ENCODE measurements at places on chromosomes 2 and 18.

GRCh38 chr2:23380562-23381065 lies 4.4 kb upstream of the KLHL29 start:
- no peak for DNase-seq

DNA sequence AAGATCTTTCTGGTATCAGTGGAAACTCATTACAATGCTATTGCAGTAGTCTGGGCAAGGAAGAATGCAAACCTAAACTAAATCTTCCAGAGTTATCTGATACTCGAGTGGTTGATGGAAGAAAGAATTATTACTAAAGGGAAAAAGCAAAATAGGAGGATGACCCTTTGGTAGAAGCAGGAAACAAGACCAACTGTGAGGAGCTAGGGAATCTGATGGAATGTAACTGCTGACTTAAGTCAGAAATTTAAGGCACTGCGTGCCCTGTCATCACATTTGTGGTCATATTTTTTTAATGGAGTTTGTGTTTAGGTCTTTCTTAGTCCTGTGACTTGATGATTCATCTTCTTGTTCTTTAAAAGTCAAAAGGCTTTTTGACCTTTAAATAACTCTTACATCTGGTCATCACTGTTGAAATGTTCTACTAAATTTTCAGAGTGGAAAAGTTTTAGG lies 36.5 kb upstream of the ARMC9 start:
- no peak for DNase-seq

DNA sequence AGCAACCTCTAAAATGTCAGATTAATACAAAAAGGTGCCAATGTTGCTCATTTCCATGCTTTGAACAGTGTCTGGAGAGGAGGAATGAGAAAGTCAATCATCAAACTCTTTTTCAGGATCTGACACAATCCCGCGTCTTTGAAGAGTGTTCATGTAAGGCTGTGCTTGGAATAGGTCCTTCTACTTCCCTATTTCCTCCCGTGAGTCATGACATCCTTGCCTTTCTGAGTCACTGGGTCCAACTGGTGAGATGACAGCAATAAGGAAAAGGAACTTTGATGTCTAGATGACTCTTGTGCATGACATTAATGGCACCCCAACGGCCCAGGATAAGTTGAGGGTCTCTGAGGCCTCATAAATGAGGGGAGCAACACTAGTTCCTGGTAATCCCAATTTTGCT lies 109.0 kb upstream of the CELF4 start:
- no peak for DNase-seq

DNA sequence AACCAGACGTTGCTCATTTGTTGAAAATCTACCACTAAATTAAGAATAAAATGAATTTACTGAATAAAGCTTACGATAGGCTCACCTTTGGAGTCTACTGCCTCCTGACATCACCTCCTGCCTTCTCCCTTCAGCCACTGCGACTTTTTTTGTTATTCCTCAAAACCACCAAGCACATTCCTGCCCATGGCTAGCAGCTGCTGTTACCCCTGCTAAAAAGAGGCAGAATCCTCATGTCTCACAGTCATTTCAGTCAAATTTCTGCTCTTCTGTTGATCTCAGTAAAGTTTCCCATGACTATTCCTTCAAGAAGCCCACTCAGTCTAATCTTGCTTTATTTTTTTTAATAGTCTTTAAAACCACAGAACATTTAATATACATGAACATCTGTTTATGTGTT lies 40.8 kb upstream of the ANKRD62 start:
- no peak for DNase-seq

DNA sequence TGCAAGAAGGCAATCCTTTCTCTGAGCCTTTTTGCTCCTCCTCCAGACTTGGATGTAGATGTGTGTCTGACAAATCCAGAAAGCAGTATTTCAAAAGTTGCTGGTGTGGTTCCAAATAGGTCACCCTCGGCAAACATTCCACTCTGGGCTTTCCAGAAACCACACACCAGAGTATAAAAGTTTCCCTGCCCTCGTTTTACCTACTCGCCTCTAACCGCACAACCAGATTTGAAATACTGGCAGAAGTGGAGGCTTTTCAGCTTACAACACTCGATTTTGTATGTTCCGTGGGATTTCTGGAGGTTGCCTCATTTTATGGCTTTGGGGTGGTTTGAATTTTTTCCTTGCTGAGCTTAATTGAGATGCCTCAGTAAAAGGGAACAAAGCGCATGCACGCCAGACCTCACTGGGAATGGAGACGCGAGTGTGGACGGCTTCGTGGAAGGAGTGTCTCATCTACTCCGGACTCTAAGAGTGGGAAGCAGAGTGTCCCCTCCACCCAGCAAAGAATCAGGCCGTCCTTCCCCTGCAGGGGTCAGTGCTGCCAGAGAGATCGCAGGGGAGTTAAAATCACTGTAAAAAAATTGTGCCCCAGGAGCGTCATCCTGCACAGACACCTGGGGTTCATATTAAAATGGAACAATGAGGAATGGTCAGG lies 44.0 kb upstream of the RPL31 start:
- no peak for DNase-seq

DNA sequence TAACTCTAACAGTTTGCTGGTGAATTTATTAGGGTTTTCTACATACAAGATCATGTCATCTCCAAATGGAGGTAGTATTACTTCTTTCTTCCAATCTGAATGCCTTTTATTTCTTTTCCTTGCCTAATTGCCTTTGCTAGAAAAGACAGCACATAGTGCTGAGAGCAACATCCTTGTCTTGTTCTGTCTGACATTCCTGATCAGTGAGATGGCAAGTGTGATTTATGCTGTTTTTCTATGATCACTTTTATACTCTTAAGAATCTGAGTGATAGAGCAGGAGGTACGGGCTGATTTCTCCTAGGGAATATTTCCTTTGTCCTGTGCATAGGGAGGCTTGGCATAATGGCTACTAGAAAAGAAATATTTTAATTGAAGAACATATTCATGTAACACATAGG lies 17.3 kb downstream of the LYPD6B start:
- no peak for DNase-seq

DNA sequence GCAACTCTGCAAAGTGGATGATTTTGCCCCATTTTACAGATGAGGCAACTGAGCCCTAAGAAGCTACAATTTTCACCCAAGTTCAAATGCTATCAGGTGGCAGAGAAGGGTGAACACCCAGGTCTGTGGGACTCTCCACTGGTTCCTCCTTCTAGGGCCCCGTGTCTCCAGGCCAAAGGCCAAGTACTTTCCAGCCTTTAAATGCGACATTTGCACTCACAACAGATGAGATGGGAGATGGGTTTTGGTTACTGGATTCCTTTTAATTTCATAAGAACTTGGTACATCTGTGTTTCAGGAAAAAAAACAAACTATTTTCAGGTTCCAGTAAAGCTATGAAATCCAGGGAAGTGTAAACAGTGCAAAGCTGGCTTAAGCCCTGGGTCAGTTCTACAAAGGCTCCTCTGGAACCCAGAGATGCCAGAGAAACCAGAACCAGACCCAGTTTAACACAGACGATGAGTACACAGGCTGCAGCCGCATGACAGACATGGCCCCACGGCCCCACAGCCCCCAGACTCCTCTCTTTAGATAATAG lies 361.7 kb downstream of the ANAPC1 start:
- no peak for DNase-seq

DNA sequence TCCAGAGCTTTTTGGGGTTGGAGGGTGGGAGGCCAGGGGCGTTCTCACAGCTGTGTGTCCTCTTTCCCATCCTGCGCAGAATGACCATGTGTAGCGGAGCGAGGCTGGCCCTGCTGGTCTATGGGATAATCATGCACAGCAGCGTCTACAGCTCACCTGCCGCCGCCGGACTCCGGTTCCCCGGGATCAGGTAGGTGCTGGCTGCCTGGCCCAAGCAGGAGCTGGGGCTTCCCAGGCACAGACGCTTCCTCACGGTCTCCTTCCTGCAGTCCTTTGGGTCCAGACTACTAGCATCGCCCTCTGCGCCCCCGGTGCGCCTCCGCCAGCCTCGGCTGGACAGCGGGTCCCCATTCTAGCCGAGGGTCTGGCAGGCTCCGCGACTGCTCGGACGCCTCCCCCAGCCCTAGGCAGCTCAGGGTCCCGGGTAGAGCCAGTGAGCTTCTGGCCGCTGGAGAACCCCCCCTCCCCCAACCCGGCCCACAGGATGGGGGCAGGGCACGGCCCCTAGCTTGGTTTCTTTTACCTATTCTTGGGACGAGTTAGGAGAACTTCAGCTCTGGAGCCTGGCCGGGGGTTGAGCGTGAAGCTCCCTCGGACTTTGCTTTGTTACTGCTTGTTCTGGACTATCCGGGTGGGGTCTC lies 756 bp downstream of the ADCYAP1 start:
- no peak for DNase-seq

DNA sequence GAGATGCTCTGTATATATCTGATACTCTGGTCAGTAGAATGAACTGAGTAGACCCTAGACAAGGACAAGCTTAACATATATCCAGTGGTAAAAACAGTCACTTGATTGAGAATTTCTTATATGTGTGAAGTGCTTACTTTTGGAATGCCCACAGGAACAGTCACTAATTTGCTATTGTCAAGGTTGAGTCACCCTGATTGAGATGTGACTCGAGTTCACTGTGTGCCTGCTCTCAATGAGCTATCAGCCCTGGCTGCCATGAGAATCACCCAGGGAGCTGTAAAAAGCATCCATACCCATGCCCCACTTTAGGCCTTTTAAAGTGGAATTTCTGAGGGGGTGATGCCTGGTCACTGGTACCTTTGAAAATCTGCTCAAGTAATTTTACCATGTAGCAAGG lies 283.7 kb downstream of the SUCLG1 start:
- DNase-seq: no peak

- DNase-seq: no peak
Measured at GRCh38 chr18:9861157-9861556, 24.6 kb upstream of the TXNDC2 start.

DNA sequence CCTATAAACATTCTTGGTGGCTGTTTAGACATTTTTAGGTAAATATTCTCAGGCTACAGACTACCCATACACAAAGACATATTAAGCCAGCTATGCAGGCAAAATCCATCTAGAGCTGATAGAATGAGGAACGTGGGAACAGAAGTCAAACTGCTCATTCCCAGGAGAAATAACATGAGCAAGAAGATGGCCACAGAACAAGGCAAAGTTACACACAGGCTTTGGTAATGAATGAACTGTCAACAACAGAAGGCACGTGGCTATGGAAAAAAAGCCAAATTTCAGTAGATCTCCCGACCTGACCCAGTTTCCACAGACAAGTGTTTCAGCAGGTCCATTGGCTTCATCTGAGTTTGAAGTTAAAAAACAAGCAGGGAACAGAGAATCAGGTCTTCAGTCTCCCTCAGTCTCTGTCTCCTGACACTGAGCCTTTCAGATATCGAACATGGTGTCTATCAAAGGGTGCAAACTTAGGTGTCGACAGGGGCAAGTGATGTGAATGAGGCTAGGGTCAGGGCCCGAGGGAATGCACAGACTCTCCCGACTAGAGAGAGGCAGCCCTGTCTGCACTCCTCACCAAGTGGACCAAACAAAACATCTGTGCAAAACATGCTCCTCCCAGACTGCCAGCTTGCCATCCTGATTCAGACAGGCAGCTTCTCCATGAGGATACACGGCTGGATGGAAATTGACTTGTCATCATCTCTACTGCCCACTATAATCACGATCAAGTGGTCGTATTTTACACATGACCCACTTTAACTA lies 25.9 kb downstream of the SIGLEC15 start:
- no peak for DNase-seq

GRCh38 chr2:100320547-100321178 lies 1.6 kb downstream of the LONRF2 start:
- DNase-seq: no peak

DNA sequence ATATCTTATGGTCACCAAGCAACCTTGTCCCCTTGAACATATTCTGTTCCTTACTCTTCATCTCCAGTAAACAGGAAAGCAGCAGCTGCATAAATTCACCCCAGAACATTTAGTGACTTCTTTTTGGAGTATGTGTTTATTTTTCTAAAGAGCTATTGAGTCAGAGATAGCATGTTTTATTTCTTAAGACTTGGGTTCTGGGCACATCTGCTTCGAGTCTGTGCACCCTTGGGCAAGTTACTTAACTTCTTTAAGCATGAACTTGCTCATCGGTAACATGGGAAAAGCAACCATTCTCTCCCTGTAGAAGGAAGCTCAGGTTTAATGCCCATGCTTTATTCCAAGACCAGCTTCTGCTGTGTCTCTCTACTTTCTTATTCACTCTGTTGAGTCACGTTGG lies 309.3 kb upstream of the MEX3C start:
- DNase-seq: no peak

- DNase-seq: no peak
Measured at GRCh38 chr2:105254531-105255210, 13.1 kb downstream of the GPR45 start.

- DNase-seq: no peak
Measured at GRCh38 chr18:22099925-22100324, 69.5 kb upstream of the GATA6 start.

DNA sequence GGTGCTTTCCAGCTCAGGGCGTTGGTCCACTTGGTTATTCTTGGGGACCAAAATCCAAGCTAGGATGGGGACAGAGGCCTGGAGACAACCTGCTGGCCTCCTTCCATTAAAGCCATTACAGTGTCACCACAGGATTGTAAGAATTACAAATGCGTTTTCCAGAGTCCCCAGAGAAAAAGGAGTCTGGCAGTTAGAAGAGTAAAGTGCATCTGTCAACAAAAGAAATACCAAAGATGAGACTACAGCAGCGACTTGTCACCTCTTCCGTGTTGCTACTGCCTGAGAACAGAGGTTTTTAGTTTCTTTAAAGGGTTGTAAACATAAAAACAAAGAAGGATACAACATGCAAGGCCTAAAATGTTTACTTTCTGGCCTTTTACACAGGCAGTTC lies 235.7 kb downstream of the AGAP1 start:
- no peak for DNase-seq

DNA sequence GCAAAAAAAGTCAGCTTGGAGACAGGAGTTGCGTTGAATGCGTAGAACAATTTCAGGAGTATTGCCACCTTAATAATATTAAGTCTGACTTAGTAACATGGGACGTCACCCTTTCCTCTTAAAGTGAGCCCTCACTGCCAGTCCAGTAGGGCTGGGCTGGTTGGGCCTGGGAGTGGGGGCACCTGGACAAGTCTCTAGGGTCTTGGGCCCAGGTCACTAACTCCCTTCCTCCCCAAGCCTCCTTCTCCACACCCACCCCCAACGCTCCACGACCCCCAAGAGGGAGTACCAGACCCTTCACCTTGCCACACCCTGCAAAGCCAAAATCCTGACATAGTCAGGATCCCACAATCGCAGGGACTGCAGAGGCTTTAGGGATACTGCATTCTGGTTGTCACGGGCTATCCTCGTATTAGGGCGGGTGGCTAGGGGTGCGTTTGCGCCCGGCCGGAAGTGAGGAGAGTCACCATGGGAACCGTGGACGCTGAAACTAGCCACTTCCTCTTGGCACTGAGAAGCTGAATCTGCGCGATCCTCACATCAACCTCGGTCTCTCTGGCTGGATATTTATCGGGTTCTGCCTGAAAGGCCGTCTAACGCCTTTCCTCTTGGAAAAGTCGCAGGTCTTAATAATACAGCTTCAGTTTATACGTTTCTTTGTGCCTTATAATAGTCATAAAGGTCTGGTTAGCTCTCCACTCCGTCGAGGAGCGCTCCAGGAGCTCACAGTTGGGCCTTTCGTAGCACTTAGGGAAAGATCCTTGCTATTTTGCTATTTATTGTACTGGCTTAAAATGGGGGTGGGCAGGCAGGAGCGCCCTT lies 10.3 kb upstream of the CXXC1 start:
- DNase-seq: no peak

Measured in activated T-helper 1 cell treated with anti-CD3 and anti-CD28 coated beads, Interleukin-2, amount 50 U/mL, for 16 hours (primary cell).